ENCODE measurements at places on chromosomes 16 and 17.

DNA sequence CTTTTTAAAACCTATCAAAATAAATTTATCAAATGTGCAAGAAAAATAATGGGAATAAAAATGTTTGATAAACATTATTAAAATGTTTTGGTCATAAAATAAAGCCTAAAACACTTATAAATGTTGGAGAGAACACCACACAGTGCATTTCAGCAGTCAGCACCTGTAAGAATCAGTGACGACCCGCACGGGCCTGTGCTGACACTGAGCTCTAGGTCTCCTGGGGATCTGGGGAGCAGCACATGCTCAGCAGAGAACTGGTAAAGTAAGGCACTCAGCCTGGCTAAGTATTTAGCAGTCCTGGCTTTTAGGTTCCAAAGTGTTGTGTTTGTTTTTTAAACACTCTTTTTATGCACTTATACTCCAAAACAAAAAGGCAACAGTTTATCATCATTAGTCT is 46.9 kb downstream of the HELZ start:
- no peak for DNase-seq

DNA sequence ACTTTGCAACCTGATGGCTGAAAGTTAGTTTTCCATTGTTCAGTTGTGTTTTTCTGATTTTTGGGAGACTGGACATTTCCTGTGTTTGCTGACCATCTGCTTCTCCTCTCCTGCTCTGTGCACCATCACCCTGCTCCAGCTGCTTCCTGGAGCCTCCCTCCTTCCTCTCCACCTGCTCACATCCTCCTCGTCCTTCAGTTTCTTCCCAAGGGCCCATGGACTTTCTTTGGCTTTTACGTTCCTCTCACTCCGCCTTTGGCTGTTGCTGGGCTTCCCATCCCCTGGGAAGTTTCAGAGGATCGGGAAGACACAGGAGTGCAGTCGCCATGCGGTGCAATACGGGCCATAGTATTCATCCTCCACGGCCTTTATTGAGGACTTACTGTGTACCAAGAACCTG is 61.6 kb downstream of the TNFRSF13B start:
- DNase-seq = no peak

DNA sequence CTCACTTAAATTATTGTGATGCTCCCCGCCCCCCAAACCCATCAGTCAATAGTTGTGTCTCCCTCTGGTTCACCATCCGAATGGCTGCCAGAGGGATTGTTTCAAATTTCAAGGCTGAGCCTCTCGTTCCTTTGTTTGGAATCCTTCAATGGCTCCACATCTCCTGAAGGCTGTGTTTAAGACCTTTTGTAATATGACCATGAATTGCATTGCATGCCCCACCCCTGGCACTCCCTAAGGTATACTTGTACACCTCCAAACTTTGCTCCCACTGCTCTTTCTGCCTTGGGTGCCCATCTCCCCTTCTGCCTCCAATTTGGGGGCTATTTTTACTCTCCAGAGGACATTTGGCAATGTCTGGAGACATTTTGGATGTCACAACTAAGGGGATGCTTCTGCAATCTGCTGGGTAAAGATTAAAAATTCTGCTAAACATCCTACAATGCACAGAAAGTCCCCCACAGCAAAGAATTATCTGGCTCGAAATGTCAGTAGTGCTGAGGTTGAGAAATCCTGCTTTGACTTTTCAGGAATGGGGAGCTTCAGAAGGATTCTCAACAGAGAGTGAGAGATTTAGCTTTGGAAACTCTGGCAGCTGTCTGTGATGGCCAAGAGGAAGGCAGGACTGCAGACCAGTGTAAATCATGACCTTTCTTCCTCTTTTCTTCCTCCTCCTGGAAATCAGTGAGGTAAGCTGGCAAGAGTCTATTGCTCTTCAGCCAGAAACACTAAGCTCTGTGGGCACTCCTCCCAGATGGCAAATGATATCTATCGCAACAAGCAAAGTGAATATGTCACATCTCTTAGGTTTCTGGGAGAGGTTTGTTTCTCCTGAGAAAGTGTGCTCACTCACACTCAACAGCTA is 8.7 kb upstream of the IL4R start:
- DNase-seq = no peak

DNA sequence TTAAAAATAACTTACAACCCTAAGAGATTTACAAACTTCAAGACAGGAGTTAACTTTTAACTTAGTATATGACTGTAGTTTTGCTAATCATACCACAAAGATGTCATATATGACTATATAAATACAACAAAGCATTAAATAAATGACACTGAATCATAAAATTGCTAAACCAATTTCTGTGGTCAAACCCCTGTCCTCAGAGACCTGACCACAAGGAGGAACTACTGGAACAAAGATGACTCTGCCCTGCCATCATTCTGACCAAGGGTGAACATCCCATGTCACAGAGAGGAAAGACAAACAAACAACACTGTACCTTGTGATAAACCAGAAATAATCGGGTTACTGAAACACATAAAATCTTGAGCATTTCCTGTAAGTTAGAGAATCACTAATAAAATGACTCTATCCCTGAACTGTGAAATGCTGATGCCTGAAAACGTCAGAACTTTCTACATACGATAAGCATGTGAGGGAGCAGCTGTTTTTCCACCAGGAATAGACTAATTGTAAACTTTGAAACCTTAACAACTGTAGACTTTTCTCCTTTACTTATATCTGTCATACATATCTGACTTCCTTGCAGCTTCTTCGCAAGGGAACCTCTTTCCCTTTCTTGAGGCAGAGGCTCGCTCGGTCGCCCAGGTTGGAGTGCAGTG is 47.9 kb downstream of the WDR59 start:
- DNase-seq = no peak

- DNase-seq = no peak
Measured at GRCh38 chr16:74184839-74185238, 111.8 kb upstream of the PSMD7 start.

- no peak for DNase-seq
Measured at GRCh38 chr17:45296833-45297124, 20.0 kb downstream of the MAP3K14 start.

DNA sequence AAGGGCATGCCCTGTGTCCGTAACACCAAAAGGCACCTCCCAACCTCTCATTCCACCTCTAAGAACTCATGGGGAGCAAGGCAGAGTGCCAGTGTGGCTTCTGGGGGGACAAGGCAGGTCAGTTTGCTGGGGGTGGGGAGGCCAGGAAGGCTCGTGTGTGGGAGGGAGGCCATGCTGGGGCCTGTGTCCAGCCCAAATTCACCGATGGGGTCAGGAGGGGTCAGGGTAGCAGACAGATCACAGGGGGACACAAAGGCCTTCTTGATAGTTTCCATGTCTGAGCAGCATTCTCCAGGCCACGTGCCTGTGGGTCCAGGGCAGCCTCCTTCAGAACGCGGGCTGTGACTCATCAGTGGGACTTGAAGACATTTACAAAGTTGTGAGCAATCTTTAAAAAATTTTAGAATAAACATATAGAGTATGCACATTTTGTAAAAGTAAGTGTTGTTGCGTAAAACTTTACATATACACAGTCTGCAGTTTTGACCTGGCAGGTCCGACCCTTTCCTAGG is 20.9 kb downstream of the SPACA3 start:
- no peak for DNase-seq

GRCh38 chr17:77886387-77886728 is 72.1 kb upstream of the TNRC6C start:
- no peak for DNase-seq

GRCh38 chr16:14629612-14629918 is 495 bp downstream of the PARN start:
- peak; percentile 0 for DNase-seq

GRCh38 chr16:12083631-12084030 is 107.1 kb downstream of the SNX29 start:
- no peak for DNase-seq

- no peak for DNase-seq
Measured at GRCh38 chr17:78527345-78527744, 49.9 kb downstream of the DNAH17 start.
